ENCODE measurements at places on chromosomes 5 and 9.

GRCh38 chr9:14301583-14302021, 12.3 kb downstream of the NFIB start:
- DNase-seq: no peak

- no peak for DNase-seq
Measured at GRCh38 chr9:113658545-113658895, 195.0 kb downstream of the RGS3 start.

DNA sequence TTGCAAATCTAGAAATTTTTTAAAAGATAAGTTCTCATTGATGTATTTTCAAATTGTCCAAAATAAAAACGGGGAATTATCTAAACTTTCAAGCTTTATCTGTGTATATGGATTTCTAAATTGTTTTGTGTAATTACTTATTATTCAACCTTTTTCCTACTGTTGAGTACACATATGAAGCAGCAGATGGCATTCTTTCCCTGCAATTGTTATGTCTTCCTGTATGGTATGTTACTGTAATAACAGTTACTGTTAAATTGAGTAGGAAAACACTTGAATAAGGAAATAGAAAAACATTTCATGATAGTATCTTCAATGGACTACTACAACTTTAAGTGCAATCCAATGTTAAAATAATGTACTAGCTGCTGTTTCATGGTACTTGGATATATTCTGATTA, 124.8 kb downstream of the RANBP17 start:
- no peak for DNase-seq

- DNase-seq: peak; percentile 18
Measured at GRCh38 chr9:89781838-89782540, 177.2 kb downstream of the GADD45G start.

DNA sequence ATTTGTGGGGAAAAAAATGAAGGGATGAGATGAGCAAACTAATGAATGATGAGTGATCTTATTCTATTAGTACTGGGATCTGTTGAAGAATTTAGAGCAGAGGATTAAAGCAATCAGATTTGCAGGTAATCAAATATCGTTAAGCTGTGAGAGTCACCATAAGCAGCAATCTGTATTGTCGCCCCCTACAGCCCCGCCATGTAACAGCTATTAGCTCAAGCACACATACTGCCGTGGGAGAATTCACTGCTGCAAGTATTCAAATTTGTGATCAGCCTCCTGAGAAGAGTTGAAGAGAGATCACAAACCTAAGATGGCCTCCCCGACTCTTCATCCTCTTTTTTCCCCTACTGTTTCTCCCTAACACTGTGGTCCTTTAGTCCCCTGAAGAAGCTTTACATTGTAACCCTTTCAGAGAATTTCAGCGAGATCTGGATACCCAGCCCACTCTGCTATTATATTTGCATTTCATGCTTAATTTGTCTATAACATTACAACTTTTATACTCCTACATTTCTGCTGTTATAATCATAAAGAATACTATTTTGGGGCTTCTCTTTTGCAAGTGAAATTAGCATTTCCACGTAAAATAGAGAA, 28.5 kb upstream of the PHF24 start:
- DNase-seq: no peak
